Head of caudate nucleus (tissue), 42 donors: ENCODE measurements at places on chromosomes 7 and 10.

DNA sequence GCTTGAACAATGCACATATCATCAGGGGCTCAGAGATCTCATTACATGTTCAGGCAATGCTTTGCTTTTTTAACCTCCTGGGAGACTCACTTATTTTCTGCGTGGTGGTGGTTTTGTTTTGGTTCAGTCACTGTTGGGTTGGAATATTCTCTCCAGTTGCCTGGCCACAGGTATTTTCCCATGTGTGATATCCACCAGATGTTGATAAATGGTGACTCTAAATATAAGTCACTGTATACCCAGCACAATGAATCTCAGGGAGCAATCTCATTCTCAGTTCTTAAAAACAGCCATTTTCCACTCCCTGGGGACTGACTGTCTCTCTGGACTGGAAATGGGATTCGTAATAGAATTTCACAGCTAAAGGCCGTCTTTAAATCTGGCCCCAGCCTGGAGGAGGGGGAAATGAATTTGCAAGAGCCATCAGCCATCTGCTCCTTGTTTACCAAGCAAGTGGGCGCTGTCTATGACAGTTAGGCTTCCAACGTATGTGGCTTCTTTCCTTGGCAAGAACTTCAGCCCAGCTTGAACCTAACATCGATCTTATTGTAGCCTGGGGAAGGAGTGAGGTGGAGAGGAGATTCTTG is 1106.2 kb downstream of the NRG3 start:
- no peak for DNase-seq

- DNase-seq = no peak
These were observed 665.3 kb upstream of the IGFBP3 start for GRCh38 chr7:46586406-46586805.

DNA sequence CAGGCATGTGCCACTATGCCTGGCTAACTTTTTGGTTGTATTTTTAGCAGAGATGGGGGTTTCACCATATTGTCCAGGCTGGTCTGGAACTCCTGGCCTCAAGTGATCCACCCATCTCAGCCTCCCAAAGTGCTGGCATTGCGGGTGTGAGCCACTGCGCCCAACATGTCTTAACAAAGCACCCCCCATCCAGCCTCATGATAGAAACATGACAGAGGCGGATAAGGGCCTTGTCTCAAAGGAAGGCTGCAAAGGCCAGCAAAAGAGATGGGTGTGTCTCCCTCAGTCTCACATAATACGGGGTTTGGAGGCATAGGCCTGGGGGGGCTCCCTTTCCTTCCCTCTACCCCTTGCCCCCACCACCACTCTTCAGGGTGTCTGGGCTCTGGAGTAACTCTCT is 93.2 kb downstream of the SH3PXD2A start:
- DNase-seq = no peak

DNA sequence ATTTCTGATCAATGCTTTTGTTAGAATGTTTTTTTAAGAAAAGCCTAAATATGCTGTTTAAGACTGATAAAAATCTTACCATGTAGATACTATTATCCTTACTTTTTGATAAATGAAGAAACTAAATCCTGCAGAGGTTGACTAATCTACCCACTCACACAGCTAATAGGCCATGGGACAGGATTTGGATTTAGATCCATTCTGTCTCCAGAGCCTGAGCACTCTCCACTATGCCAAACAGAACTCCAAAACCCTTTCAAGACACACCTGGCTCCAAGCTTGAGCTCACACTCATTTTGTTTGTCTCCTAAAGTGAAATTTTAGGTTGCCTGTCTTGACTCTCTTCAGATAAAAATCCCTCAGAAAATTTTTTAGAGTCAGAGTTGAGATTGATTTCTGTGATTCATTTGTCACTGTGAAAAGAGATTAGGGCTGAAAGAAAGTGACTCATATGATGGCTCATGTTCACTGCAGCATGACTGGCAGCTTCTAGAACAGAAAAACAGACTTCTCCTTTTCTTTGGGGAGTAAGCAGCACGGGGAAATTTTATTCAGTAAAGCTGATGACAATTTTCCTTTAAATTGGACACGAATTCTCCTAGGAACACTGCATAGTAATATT is 132.3 kb upstream of the POT1 start:
- DNase-seq = no peak

DNA sequence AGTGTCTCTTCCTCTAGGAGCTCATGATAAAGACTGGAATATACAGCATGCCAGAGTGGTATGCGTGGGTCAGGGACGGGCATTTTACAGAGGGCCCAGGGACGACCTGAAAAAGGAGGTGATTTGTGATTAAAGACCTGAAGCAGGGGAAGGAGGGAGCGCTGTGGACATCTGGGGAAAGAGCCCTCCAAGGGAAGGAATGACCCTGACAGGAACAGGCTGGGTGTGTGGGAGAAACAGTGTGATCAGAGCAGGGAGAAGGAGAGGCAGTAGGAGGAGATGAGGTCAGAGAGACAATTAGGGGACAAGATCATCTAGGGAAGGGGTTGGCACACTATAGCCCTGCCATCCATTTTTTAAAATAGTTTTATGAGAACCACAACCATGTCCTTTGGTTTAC is 3.4 kb upstream of the RASSF4 start:
- DNase-seq = no peak

DNA sequence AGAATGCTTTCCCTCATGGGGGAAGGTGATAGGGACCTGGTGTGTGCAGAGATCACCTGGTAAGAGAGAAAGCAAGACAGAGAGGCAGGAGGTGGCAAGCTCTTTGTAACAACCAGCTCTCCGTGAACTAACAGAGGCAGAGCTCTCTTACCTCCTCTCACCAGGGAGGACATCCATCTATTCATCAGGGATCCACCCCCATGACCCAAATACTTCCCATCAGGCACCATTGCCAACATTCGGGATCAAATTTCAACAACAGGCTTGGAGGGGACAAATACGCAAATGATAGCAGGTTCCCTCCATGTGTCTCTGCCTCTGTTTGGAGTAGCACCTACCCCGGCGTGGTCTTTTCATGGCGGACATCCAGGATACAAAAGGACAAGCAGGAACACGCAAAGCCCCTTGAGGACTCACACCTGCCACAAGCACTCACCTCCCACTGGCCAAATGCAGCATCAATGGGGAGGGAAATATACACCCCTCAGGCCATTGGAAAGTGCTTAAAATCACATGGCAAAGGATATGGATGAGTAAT is 431.2 kb upstream of the AUTS2 start:
- no peak for DNase-seq

DNA sequence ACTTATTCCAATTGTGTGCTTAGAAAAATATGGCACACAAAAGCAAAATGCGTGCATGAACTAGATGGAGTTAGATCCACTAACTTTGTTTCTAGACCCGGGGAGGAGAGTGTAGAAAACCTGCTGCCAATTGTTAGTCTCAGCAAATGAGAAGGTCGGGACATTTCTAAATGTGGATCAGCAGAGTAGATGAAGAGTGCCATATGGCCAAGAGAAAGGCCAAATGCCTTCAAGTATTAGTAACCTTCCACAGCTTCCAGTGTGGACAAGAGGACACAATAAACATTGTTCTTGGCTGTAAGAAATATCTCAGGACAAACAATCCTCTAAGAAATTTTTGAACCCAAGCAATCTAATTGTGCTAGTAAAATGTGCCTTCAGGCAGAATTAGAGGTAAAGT is 690.3 kb downstream of the REEP3 start:
- DNase-seq = no peak

- DNase-seq = no peak
These were observed 299.2 kb upstream of the LRGUK start for GRCh38 chr7:133827707-133828623.

- no peak for DNase-seq
These were observed 168.6 kb upstream of the SHH start for GRCh38 chr7:155980841-155981240.

GRCh38 chr10:98134117-98134430 is 383 bp upstream of the R3HCC1L start:
- DNase-seq = no peak

DNA sequence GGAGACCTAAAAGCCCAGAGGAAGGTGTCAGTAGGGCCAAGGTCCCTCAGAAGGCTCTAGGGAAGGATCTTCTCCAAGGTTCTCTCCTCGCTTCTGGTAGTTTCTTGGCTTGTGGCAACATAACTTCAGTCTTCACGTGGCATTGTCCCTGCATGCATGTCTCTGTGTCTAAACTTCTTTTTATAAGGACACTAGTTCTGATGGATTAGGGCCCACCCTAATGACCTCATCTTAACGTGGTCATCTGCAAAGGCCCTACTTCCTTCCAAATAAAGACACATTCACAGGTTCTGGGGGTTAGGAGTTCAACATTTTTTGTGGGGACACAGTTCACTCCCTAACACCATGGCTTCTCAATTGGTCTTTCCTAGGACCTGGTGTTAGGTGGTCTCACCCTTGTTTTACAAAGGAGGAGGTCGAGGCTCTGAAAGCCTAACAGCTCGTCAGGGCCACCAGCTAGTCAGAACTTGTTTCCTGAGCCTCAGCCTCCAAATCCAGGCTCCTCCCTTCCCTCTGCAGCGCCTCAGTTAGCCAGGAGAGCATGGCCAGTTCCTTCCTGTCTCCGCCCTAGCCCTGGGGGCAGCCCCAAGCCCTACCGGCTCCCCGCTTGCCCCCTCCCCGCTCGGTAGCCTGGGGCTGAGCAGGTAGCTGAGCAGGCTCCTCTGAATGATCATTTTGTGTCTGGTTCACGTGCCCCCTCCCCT is 109.7 kb upstream of the PPIF start:
- DNase-seq = no peak

- DNase-seq = no peak
These were observed 5.0 kb downstream of the COL26A1 start for GRCh38 chr7:101367676-101368075.

- DNase-seq = no peak
These were observed 58.8 kb upstream of the GPR26 start for GRCh38 chr10:123607386-123607785.

- no peak for DNase-seq
These were observed 6.9 kb downstream of the ITGB1 start for GRCh38 chr10:32951111-32951510.

GRCh38 chr10:58335306-58336005 is 650 bp downstream of the UBE2D1 start:
- peak; percentile 27 for DNase-seq

DNA sequence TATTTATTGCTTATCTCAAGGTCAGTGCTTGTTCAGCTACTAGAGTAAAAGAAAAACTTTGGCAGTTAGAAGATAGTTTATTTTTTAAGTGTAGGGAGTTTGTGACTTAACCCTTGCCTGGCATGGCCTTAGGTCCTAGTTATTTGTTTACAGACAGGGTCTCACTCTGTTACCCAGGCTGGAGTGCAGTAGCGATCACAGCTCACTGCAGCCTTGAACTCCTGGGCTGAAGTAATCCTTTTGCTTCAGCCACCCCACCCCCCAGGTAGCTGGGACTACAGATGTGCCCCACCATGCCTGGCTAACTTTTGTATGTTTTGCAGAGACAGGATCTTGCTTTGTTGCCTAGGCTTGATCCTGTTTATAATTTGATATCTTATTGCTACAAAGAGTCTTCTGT is 4.2 kb downstream of the ANLN start:
- no peak for DNase-seq

- DNase-seq = no peak
These were observed 1.9 kb upstream of the SNX13 start for GRCh38 chr7:17942231-17942630.

DNA sequence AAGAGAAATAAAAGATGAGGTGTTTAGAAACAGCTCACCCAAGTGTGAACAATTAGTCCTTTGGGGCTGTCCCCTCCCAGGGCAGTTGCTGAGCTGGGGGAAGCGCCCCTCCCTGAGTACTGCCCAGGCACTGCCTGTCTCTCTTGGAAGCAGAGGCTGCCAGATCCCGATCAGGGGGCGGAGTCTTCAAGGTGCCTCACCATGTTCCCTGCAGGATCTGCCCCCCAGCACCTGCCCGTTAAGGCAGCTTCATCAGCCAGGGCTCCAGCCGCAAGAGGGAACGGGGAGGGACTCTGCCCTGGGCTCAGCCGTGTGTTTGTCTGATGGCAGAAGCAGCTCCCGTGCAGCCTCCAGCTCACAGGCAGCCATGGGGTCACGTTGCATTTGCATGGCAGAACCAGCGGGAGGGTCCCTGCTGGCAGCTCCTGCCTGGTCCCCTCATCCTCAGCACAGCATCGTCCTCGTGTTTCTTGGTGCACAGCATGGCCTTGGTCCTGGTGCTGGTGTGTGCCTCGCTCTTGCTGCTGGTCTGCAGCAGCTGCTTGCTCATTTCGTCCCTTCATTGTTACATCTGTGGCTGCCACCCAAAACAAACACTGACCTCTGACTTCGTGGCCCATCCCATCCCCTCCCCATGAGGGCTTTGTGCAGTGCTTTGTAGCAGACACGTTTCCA is 10.7 kb upstream of the DPYSL4 start:
- peak; percentile 60 for DNase-seq

DNA sequence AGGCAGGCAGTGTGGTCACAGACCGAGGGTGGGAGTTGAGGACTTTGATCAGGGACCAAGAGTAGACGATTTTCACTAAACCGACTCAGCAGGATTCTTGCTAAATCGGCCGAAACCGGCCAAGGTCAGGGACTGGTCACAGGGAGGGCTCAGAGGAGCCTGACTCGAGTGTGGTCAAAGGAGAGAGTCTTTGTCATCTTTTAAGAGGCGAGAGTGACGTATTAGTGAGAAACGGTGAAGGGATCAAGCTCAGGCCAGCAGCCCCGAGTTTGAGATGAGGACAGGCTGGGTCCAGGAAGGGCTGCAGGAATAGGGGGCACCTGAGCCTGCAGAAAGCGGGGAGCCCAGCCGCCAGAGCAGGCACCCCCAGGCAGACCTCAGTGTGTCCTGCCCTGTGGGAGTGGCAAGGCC is 41.6 kb upstream of the FAM20C start:
- no peak for DNase-seq

GRCh38 chr10:84076047-84076388 is 63.3 kb upstream of the GHITM start:
- no peak for DNase-seq

DNA sequence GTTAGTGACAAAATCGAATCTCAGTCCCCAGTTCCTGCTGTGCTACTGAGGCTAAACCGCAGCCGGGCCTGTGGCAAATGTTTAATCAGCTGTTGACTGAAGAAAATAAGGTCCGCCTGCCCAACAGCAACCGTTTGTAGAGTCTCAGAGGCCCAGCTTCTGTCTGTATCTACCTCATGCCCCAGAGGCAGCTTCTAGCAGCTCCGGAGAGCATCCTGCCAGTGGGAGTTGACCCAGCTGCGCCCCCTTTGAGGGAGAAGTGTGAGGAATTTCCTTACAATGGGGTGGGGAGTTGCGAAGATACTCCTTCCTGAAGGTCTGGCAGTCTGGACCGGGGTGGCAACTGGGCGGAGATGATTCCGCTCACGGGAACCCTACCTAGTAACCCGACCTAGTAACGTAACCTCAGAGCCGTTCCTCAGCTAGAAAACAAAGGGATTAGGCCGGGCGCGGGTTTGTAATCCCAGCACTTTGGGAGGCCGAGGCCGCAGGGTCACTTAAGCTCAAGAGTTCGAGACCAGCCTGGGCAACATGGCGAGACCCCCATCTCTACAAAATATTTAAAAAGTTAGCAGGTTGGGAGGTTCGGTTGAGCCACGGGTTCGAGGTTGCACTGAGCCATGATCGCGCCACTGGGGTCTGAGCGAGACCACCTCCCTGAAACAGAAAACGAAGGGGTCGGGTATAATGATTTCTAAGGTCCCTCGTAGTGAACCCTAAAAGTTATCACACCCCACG is 846 bp upstream of the ZNF775 start:
- DNase-seq = peak; percentile 57
